ENCODE measurements at places on chromosomes 13 and 19.

GRCh38 chr13:67135356-67135755 is 94.8 kb downstream of the PCDH9 start:
- DNase-seq: no peak

GRCh38 chr13:72397265-72397664 is 330.2 kb downstream of the MZT1 start:
- DNase-seq: no peak

GRCh38 chr13:72163678-72164077 is 296.7 kb upstream of the DACH1 start:
- DNase-seq: no peak

- DNase-seq: no peak
Observed at GRCh38 chr13:25879466-25879865, 172.3 kb downstream of the SHISA2 start.

DNA sequence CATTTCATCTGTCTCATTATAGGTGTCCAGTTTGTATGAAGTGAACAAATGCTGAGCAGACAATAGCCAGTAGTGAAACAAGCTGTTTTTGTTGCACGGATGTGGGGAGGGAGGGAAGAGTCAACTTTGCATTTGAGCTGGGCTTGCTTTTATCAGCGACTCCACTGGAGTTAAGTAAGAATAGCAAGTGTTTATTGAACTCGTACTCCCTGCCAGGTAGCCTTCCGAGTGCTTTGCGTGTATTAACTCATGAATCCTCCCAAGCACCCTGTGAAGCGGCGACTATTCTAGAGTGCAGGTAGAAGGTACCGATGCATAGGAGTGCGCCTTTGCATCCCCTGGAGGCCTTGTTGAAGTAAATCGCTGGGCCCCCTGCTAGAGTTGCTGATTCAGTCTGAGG is 4.7 kb upstream of the ZNF444 start:
- DNase-seq: no peak

DNA sequence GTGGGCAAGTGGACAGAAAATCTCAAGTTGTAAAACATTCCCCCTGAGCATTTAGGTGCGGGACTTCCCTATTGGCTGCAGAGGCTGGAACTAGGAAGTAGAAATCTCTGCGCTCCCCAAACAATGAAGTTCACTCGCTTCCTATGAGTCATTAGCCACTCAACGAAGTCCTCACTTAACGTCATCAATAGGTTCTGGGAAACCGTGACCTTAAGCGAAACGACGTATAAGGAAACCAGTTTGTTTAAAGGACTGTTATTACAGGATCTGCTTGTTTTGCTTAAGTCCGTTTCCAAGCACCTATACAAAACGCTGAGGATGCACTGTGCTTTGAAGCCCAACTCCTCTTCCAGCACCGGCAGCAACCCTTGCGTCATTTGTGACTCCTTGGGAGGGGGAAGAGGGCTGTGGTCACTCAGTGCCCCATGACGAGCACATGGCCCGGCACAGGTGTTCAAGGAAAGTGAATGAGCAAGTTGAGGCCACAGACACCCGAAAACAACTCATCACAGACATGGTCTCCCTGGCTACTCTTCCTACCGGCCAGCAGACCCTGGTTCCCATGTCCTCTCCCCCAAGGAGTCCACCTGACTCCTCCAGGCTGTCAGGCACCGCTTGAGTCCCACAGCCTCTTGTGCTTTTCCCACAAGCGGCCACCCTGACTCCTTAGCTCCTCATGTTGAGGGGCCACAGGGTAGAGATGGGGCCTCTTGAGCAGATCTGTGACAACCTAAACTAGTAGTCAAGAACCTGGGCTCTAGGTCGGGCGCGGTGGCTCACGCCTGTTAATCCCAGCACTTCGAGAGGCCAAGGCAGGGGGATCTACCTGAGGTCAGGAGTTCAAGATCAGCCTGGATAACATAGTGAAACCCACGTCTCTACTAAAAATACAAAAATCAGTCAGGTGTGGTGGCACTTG is 4.8 kb downstream of the RPS16 start:
- DNase-seq: no peak

Data from fibroblast of skin of left biceps (primary cell).